ENCODE measurements at places on chromosomes 7 and 10. TPM values are rescaled to one million over a fixed set of nuclear protein-coding genes. Genes with fewer than 3 reads are reported as not detected.
A peak's percentile ranks its signal among the peaks of the same experiment; 100 is the strongest.

GRCh38 chr7:28136885-28137284 is 43.7 kb downstream of the JAZF1 start:
- no peak for DNase-seq

DNA sequence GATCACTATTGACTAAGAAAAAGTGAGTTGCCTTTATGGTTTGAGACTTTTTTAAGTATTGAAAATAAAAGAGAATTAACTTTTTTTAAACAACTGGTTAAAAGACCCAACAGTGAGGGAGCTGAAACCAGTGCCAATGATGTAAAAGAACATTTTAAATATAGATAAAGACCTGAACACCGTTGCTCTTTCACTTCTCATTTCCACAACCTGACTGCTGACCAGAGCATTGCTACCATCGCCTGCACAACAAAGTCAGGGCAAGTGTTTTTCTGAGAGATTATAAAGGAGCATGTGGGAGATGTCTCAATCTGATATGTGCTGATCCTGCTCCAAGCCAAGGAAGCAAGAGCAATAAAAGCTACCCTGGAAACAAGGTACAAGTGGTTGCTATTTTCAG is 34.7 kb downstream of the IMMP2L start:
- DNase-seq = no peak

DNA sequence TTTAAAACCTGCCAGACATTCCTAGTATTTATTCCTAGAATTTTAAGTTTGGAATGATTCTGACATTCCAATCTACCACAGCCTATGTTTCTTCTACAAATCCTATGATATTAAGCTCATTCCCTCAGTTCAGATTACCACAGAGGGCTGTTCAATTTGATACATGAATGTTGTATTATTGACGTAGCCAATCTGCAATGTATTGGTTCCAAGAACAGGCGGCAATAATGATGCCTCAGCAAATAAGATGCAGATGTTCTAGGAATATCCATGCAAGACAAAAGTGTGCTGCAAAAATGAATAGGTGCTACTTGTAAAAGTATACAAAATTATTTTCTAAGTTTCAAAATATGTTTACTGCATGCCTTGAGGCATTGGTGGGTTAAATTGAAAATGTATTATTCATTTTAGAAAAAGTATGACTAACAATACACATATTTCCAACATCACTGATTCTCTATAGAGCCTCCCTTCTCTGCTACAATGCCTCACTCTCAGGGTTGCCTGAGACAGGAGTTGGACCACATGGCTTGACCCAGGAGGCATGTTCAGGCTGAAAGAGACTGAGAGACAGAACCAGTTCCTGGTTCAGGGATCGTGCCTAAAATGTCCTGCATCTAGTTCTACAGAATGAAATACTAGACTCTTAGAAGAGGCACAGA is 94.1 kb upstream of the CREB5 start:
- no peak for DNase-seq

DNA sequence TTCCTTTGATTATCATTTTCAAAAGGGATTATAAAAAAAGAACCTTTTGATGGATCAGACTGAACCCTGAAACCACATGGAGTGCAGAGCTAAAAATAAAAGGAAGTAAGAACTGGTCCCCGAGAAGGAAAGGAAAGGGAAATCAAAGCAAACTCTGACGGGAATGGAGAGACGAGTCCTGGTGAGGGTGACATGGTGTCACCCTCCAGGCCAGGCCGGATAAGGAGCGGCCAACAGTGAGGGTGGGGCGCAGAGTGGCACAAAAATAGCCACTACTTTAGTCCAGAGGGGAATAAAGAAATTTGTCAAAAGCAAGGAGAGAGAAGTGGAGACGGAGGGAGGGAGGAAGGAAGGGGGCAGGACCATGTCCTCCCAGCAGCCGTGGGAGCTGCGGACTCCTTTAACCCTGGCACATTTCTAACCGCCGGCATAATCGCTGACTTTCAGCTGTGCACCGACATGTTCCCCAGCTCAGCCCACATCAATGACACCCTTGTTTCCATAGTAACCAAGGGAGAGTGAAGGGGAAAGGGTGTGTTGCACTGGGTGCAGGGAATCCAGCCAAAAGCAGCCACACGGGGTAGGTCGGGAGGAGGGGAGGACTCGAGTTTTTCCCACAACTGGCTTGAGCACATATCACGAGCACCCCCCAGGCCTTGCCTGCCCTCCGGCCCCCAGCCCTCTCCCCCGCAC is 29.7 kb downstream of the TRIM8 start:
- peak; percentile 64 for DNase-seq

DNA sequence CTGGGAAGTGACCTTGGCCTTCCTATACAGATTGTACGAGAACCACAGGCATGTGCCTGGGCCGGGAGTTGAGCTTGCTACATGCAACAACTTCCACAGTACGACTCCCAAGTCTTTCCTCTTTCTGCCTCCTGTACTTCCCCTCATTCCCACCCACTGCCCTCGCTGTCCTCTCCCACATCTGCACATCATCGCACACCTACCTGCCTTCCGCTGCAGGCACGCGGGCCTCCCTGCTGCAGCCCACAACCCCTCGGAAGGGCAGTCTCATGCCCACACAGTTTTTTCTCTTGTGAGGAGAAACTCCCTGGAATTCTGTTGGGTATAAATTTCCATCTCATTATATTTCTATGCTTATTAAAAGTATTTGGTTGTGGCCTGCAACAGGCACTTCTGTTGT is 117.2 kb downstream of the ACTR3B start:
- no peak for DNase-seq

GRCh38 chr10:66805612-66806011 is 120.2 kb upstream of the LRRTM3 start:
- DNase-seq = no peak

DNA sequence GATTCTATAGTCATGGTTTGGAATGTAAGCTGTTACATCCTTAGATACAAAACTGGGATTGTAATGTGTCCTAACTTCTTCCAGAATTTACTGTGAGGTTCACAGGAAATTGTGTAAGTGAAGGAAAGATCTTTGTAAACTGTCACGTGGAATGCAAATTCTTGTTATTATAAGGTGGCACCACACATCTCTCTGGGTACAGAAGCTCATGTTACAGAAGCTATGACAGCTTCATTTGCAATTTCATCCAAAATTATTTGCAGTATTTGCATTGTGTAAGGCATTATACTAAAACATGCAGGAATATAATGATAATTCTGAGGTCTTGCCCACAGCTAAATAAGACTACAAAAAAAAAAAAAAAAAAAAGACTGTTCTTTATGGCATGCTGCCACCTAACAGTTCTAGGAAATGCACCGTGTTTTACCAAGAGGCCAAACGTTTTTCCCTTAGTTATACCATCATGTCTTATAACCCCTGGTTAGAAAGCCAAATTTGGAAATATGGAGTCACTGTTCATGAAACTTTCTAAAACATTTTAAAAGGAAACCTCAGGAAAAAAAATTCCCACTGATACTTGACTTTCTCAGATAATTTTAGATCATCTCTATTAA is 17.6 kb downstream of the MINDY3 start:
- DNase-seq = no peak

DNA sequence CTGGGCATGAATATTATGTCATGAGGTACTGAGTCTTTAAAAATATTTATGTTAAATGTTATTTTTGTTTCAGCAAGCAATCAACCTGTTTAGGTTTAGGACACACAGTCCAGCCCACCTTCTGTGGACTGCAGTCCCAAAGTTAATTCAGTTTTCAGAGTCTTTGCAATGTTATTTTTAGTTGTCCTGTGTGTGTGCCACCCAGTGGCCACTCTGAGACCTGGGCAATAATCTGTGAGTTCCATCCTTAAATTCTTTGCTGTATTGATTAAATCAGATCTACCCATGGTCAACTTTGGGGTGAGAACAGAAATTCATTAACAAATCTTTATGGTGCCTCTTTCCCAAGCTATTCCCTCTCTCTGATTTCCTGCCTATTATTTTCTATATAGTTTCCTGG is 415.1 kb downstream of the CCSER2 start:
- no peak for DNase-seq

DNA sequence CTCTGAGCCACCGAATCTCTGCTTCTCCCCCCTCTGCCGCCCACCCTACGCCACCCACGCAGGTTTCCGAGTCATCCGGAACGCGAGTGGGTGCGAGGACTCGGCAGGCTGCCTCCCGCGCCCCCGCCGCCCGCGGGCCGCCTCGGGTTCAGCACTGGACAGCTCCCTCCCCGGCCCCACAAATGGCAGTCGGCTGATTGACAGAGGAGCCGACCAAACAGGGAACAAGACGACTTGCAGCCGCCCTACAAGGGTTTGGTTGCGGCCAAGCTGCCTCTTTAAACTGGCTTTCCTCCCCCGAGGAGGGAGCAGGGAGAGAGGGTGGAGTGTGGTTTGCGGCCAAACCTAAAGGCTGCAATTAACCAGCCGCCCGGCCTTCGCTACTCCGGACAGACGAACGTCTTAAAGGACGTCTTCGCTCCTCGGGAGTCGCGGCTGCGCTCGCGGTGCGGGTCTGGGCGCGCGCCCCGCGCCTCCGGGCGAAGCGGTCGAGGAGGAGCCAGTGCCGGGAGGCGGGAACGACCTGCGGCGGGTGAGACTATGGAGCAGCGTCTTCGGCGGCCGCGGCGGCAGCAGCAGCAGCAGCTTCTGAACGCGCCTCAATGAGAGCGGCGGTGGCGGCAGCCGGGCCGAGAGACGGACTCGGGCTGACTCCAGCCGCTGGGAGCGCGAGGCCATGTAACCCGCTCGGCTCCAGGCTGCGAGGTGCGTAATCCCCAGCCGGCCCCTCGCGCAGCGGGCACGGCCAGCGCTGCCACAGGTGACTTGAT is at the start of gene GPR158:
Gene GPR158, plus strand, starts transcription at position 541 of the 770 bp plus-strand sequence. CDS start 420 bp downstream, outside the sequence.
- DNase-seq = peak; percentile 79

DNA sequence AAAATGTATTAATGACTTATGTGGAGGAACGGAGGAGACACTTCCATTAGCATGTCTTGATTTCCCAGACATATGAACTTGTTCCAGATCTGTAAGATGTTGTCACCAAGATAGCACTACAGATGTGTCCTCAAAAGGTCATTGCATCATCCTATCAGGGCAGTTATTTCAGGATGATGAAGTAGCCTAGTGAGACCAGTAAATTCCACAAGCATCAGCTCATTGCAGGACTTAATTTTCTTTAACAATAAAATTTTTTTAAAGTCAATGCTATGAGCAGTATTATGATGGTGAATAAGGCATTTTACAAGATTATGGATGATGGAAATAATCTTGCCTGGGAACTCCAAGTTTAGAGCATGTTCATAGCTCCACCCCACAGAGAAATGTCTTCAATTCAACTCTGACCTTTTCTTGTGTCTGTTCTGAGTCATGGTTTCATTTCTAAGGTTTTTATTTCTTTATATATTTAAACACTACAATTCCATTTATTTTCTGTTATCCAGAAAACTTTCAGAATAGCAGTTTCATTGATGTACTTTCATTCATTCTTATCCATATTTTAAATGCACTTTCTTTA is 1203.3 kb upstream of the CELF2 start:
- peak; percentile 45 for DNase-seq

- no peak for DNase-seq
These were observed 9.5 kb upstream of the SEPTIN14 start for GRCh38 chr7:55871932-55872485.

GRCh38 chr7:130377178-130377577 is 3.1 kb upstream of the CPA1 start:
- DNase-seq = no peak

DNA sequence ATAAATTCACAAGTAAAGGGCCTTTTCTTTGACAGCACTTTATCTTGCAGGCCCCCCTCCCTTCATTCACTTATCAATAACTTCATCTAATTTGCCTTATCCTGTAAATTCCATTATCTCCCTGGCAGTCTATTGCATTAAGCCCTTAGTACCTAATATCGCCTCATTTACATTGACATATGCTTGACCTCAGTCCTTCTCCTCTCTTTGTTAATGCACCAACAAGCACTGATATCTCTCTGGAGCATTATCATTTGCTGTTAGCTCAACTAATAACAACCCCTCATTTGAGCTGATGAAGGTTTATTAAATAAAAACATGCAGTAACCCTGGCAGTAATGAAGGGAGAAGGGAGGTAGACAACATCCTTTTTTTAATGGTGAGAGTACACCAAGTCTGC is 46.8 kb downstream of the EXOC4 start:
- no peak for DNase-seq

GRCh38 chr7:55050281-55050680 is 31.5 kb downstream of the EGFR start:
- peak; percentile 54 for DNase-seq

- no peak for DNase-seq
These were observed 48.3 kb downstream of the LRGUK start for GRCh38 chr7:134175334-134176036.

DNA sequence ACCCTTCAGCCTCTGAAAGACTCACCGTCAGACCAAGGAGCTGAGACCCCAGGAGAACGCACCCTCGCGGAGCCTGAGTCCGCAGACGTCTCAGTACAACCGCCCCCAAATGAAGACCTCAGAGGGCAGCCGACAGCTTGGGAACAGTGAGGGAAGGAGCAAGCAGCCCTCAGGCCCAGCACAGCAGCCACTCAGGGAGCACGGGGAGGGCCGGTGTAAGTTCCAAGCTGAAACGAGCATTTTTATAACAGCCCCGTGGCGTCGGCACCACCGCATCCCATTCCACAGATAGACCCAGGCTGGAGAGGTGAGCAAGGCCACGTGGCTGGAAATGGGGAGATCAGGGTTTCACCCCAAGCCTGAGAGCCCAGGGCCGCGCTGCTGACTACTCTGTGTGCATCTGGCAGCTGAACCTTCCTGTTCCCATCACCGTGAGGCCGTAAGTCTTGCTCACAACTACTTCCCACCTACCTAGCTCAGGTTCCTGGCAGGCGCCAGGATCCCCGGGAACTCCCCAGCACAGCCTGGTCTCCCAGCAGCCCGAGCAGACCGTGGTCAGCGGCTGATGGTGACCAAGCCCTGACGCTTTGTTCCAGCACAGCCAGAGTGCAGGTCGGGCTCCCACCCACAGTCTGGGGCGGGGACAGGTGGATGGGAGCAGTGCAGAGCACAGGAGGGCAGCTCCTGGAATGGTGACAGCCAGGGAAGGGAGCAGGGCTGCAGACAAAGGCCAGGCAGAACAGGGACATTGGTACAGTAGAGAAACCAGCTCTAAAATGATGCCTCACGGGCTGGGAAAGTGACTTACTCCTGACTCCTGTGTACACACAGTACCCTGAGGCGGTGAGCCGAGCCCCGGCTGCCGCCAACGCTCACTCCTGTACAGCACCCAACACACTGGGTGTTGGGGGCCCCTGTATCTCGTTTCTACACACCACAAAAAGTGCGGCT is 6.1 kb upstream of the NOM1 start:
- no peak for DNase-seq

GRCh38 chr7:121755818-121756552 is 117.0 kb upstream of the PTPRZ1 start:
- no peak for DNase-seq

- no peak for DNase-seq
These were observed 111.2 kb downstream of the RALA start for GRCh38 chr7:39734633-39735004.

COL1A2 gene
- 8,355 TPM for total RNA-seq

RPEL1 gene
- not detected for total RNA-seq

AGAP9 gene
- total RNA-seq = 2.0 TPM

JCAD gene
- 17.2 TPM for total RNA-seq

MKI67 gene
- total RNA-seq = 15.4 TPM

DGKB gene
- 2.9 TPM for total RNA-seq

SPOCK2 gene
- 0.79 TPM for total RNA-seq

NPSR1 gene
- not detected for total RNA-seq

LIPM gene
- total RNA-seq = 17.1 TPM

POP7 gene
- total RNA-seq = 23.9 TPM

All from skin of body (tissue), 3 donors.